ENCODE measurements at places on chromosomes 1 and 21.

DNA sequence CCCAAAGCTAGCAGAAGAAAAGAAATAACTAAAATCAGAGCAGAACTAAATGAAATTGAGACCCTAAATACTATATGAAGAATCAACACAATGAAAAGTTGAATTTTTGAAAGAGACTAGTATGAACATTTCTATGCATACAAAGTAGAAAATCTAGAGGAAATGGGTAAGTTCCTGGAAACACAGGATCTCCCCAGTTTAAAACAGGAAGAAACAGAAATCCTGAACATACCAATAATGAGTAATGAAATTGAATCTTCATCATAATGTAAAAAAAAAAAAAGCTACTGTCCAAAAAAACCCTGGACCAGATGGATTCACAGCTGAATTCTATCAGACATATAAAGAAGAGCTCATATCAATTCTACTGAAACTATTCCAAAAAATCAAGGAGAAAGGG, 233.5 kb downstream of the PLPP3 start:
- DNase-seq, result no peak

- DNase-seq, result peak; percentile 8
Measured at GRCh38 chr1:223872308-223872901, 26.7 kb upstream of the TP53BP2 start.

DNA sequence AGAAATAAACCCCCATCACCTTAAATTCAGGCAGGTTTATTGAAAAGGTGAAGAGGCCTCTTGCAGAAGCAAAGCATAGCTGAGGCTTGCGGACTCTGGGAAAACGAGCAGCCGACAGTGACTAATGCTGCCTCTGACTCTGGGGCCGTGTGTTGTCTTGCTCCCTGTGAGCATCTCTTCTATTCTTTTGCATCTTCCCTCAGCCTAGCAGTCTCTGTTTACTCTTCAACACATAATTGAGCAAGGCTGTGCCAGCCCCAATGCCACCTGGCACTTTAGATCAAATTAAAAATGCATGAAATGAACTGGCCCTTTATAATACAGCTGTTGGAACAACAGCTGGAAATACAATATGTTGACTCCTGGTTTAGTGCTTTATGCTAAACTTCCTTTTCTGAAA, 18.4 kb upstream of the REG4 start:
- no peak for DNase-seq

DNA sequence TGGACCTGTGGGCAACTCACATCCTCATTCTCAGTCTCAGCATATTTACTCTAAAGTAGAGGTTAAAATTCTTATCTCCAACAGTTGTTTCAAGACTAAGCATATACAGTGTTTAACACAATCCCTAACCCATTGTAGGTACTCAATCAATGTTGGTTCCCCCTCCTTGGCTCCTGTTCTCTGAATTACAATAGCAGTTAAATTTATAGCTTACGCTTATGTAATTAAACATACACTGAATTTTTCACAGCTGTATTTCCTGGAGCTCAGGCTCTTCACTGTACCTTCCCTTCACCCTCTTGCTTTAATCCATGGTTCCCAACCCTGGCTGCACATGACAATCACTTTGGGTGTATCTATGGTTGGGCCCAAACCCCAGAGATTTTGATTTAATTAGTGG, 89.4 kb downstream of the LPAR3 start:
- no peak for DNase-seq

DNA sequence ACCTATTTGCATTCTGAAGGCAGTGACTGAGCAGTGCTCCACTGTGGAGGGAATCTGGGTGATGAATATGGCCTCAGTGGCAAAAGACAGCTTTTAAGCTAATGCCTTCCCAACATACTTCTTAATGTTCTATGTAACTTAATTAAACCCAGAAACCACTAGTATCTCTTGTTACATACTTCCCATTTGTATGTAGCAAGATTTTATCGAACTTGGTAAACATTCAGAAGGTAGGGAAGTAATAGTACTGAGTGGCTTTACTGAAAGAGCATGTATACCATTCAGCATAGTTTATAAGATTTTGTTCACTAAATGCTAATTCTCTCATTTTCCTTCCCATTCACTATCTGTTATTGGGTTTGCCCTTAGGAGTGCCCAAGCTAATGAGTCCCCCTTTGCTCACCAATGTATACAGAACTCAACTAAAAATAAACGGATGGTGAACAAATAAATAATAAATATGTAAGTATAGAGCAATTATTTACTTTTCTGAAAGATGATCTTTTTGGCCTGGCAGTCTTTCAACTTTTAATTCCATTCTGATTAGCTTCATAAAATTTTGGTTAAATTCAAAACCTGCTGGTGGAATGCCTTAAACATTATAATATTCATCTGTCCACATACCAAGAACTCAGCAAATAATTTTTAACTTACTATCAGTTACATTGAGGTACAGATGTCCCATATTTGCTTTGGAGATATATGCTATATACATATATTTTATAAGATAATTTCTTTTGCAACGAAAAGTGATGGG, 204.4 kb downstream of the APP start:
- no peak for DNase-seq

DNA sequence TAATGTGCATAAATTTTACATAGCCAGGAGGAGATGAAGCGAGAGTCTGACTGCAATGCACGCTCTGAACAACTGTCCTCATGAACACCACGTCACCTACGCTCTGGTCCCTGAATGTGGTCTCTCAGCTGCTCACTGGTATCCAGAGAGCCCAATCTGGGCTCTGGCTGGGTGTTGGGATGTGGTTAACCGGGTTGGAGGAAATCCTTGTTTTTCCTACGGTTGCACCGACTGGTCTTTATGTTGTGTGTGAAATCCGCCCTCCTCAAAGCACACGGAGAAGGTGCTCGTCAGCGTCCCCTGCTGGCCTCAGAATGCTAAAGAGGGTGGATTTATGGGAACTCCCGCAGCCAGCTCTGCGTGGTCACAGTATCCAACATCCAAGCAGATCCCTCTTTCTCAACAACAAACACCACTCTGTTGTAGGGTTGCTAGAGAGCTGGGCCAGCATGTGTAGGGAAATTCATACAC, 51.8 kb upstream of the FAM89A start:
- peak; percentile 63 for DNase-seq

GRCh38 chr1:31605908-31606427, 11.5 kb upstream of the HCRTR1 start:
- DNase-seq, result no peak

GRCh38 chr1:198846556-198846955, 207.7 kb downstream of the PTPRC start:
- no peak for DNase-seq

GRCh38 chr1:28582248-28582615, 9.8 kb upstream of the RAB42 start:
- DNase-seq, result peak; percentile 27

DNA sequence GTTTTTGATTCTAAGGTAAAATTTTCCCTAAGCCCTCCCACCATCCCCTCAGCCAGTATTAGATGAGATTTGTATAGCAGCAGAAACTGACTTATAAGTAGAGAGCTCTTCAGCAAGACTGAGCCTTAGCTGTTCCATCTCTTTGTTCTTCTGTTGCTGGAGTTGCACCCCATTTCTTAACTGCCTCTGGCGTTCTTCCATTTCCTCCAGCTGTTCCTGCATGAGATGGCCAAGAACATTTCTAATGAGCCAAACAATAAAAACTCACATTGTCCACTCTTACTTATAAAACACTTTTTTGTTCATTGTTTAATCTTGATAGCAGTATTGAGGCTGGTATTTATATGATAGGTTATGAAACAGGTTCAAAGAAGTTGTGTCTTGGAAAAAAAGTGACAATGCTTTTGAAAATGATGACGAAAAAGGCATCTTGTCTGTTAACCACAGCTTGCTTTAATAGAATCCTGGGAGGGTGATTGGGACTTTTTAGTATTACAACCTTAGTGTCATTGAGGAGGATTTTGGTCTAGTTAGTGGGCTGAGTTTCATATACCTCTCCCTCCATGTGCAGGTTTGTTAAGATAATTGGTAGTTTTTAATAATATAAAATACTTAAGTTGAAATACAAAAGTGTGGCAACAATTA, 18.3 kb downstream of the SYNC start:
- DNase-seq, result no peak

DNA sequence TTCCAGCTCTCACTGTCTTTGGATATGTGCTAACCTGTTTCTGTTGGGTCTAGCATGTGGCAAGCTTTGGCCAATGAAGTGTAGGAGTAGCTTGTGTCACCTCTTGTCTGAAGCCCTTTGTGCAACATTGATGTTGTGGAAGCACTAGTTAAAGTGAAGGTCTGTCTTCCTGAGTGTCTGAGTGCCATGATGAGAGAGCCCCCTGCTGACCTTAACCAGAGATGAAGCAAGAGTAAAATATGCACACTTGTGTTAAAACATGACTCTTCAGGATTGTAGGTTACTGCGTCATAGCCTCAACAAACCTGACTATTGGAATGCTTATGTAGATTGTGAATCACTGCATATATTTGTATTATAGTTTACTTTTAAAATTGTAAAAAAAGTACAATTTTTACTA, 103.7 kb downstream of the NCAM2 start:
- peak; percentile 57 for DNase-seq

DNA sequence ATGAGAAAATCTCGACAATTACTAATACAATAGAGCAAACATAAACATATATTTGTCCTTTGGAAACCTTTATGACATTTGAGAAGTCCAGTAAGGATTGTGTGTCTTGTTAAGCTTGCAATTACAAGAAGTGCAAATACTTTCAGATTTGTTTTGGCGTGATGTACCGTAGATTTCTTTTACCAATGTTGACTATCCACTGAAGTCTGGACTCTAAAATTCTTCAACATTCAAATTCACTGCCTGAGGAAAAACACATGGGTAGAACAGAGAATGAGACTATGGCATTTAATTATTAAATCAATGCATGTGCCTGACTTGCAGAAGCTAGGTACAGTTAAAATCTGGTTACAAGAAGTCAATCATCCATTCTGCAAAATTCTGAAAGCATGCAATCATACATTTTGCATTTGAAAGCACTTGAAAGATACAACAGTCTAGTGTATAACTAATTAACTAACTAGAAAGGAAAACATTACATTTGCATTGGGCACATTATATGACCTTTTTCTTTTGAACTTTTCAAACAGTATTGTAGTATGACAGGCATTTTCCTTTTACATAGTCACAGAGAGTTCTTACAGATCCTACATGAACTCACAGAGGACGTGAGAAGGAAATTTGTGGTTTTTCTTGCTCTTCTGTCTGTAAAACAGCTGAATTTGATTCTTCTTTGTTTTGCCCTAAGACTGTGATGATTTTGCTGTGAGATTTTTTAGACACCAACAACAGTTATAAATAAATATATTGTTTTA, 511.1 kb upstream of the ADGRL4 start:
- no peak for DNase-seq

GRCh38 chr21:33296156-33296555, 28.6 kb upstream of the IFNAR1 start:
- no peak for DNase-seq

GRCh38 chr1:235607284-235607683, 42.3 kb downstream of the GNG4 start:
- no peak for DNase-seq
